Activated CD4-positive, alpha-beta T cell treated with anti-CD3 and anti-CD28 coated beads, Interleukin-2, amount 50 U/mL, for 48 hours (primary cell): ENCODE measurements at places on chromosomes 1 and 21.

- DNase-seq = no peak
Observed at GRCh38 chr21:42525676-42526378, 12.2 kb downstream of the SLC37A1 start.

DNA sequence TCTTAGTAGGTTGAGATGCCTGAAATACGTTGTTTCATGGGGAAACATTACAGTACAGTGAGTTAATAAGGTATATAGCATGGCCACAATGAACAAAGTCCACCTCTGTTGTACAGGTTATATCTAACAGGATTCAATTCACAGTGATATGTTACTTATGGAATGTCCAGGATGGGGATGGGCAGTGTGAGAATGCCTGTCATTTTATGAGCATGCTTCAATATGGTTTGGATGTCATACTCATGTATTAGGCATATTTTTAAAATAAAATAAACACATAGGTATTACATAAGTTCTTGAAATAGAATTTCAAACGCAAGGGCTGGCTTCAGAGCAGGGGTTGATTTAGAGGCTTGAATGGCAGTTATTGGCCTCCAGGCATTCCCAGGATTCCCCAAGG is 6.1 kb upstream of the PHLDA3 start:
- no peak for DNase-seq

DNA sequence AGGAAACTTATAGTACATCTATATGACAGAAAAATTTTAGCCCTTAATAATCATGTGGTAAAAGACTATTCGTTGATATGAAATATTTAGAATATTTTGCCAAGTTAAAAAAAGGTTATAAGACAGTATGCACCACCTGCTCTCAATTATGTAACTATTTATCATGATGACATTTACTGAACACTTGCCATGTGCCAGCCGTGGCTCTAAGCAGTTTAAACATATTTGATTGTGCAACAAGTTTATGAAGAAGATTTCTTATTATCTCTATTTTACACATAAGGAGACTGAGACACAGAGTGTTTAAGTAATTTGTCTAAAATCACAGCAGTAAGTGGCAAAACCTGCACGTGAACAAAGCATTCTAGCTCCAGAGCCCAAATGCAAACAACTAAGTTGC is 199.3 kb upstream of the JUN start:
- DNase-seq = no peak

- DNase-seq = no peak
Observed at GRCh38 chr1:66540434-66541032, 6.6 kb downstream of the SGIP1 start.

DNA sequence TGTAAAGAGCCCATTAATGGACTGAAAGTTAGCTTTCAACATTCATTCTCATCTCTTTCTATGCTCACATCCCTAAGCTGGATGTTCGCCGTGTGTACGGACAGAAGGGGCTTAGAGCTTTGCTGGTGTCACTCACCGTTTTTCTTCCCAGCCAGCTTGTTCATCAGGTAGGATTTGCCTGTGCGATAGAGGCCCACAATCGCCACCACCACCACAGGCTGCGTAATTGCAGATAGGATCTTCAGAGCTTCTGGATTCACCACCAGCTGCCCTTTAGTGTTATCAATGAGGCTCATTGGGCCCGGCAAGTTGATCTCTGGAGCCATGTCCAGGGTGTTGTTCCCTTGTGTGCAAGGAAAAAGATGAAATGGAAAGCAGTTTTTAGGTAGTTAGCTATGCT is 4.3 kb downstream of the GBP2 start:
- no peak for DNase-seq

DNA sequence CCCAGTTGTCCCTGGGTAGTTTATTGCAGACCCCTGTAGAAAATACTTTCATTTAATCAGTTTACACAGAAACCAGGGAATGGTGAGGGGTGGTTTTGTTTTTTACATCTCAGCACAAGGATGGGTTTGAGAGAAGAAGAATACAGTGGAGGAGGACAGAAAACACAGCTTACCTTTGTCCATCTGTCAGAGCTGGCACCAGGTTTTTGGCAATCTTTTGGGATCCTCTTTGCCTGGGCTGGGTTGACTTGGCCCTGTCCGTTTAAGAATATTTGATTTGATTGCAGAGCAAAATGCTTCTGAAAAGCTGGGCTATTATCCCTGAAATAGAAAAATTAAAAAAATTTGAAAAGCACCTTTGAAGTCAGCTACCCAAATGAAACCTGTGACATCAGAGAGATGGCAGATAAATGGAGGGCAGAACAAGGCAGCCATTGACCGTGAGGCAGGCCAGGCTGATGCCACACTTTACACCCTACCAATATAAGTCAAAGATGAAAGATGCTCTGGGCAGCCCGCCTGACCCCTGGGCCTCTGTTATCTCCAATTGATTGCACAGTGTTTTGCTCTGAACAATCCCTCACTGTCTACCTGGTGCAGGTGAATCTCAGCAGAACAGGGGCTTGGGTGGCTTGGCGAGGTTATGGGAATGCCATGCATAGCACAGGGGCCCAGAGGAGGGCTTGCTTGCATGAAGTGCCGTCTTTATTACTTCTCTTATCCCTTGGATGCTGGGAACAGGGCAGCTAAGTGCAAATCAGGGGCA is 218.8 kb downstream of the LMX1A start:
- no peak for DNase-seq

DNA sequence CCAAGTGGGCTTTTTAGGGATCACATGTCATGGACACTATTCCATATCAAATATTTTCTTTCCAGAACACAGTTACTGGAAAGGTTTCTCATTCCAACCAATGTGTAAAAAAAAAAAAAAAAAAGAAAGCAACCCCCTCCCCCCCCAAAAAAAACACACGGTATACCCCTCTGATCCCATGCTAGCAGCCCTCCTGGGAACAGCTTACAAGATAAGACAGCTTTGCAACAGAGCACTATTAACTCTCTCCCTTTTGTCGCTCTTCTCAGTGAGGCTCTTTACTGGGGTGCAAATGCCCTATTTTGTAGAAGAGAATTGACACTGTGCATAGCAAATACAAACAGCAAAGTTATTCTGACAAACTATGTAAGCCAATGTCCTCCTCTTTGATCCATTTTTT is 161.2 kb downstream of the NTMT2 start:
- DNase-seq = no peak

- no peak for DNase-seq
Observed at GRCh38 chr1:112033439-112034120, 44.1 kb upstream of the KCND3 start.

GRCh38 chr1:63454269-63454668 is 68.8 kb downstream of the ITGB3BP start:
- no peak for DNase-seq

GRCh38 chr1:179476484-179476883 is 99.3 kb downstream of the NPHS2 start:
- DNase-seq = no peak

DNA sequence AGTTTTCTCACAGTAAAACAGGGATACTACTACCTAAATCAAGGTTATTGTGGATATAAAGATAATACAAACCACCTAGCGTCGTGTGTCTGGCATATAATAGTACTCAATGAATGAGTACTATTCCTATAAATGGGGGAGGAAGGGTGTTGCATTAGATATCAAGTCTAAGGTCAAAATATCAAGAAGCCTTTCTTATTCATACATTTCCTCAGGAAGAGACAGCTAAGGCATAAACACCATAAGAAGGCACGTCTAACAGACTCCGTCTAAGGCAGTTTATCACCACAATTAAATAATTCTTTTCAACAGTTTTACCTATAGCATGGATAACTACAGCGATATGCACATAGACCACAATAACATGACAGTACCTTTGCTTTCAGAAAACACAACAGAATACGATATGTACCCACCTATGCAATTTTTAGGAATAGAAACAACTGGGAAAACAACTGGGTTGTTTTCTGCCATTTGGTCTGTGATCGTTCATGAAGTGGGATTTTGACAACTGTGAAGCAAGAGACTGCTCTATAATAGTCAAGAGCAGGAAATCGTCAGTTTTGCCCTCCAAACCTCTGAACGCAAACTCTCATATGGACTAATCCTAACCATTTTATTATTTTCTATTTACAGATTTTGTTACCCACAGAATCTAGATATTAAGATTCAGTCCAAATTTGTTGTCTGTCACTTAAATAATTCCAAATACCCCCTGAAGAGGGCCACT is 53.1 kb downstream of the HNRNPR start:
- DNase-seq = no peak

DNA sequence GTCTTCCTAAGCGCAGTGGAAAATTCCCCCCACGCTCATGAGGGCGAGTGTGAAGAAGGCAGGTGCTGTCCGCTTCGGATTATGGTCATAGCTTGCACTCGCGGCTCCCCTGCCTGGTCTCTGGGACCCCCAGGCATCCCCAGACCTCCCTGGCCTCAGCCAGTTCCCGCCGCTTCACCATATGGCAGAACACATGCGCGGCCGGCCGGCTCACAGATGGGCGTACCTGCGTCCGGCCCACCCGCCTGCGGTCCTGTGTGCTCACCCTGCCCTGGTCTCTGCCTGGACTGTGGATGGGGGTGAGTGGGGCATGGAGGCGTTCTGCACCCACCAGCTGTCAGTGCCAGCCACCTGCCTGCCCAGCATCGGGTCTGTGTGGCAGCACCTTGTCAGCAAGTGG is 34.1 kb downstream of the PRKCZ start:
- DNase-seq = no peak

- DNase-seq = no peak
Observed at GRCh38 chr1:209262631-209263030, 320.9 kb upstream of the CAMK1G start.

GRCh38 chr1:228940926-228941325 is 205.6 kb downstream of the RHOU start:
- DNase-seq = no peak

DNA sequence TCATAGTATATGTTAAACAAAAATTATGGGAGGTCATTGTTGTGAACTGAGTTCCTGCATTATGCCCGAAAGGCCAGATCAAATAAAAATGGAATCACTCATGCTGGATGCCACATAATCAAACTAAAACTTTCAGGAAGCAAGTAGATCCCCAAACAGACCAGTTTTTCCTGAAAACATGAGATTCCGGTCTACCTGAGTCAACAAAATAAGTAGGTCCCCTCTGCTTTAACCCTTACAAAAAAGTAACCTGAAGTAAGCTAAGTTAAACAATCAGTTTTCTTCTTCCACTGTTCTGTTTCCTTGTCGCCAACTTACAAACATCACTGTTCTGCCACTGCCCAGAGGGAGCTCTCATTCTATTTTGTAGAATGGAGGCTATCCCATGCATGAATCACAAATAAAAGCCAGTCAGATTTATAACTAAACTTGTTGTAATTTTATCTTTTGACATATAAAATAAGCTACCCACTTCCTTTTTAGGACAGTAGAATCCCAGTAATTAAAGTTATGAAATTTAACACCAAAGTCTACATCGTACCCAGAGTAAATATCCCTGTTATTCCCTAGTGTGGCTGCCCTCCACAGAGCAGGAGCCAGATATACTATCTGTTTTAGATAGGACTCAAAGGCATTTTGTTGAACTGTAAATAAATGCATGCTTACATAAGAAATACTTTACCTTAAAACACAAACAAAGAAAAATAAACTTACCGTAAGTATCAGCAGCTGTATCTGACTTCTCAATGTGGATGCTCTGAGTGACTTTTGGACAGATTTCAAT is 149.4 kb downstream of the TIAM1 start:
- DNase-seq = no peak

GRCh38 chr21:20272791-20273362 is 725.3 kb upstream of the NCAM2 start:
- no peak for DNase-seq

GRCh38 chr1:183989078-183989577 is 48.4 kb downstream of the COLGALT2 start:
- peak; percentile 48 for DNase-seq

- DNase-seq = peak; percentile 74
Observed at GRCh38 chr1:119885903-119886783, 10.2 kb downstream of the ADAM30 start.

DNA sequence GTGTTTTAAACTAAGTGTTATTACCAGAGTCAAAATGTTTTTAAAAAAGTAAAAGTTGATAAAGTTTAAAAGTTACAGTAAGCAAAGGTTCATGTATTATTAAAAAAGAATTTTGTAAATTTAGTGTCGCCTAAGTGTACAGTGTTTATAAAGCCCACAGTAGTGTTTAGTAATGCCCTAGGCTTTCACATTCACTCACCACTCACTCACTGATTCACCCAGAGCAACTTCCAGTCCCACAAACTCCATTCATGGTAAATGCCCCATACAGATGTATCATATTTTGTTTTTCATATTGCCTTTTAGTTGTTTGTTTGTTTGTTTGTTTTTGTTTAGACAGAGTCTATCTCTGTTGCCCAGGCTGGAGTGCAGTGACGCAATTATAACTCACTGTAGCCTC is 353.8 kb upstream of the PTBP2 start:
- DNase-seq = no peak

DNA sequence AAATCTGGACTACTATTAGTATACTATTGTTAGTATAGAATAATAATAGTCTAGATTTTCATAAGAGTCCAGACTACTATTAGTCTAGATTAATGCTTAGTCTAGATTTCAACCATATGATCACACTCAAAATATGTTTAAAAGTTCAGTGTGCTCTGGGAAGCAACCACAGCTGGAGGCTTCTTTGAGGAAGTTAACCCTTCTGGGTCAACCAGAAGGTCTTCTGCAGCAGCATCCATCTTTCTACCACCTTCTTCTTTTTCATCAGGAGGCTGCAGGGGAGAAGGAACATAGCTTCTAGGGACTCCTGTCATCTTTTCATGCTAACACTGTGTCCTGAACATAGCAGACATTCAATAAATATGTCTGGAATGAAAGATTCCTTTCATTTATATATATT is 51.2 kb upstream of the DNAJC6 start:
- DNase-seq = no peak

DNA sequence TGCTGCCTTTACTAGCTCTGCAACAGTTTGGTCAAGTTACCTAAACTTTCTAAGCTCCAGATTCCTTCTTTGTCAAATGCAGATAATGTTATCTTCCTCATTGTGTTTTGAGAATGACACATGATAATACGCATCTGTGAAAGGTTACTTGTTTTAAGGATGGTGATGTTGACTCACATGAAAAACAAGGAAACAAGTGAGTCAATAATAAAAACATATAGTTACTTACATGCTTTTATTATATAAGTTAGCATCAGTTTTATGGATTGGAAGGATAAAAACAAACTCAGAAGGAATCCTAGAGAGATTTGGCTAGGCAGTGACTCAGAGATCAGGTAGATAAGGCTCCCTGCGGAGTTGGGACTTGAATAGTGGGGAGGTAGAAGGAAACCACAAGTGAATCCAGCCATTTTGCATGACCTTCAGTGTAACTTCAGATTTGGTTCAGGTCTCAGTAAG is 144.6 kb downstream of the LMO4 start:
- no peak for DNase-seq
